ENCODE measurements at places on chromosomes 7 and 10.

DNA sequence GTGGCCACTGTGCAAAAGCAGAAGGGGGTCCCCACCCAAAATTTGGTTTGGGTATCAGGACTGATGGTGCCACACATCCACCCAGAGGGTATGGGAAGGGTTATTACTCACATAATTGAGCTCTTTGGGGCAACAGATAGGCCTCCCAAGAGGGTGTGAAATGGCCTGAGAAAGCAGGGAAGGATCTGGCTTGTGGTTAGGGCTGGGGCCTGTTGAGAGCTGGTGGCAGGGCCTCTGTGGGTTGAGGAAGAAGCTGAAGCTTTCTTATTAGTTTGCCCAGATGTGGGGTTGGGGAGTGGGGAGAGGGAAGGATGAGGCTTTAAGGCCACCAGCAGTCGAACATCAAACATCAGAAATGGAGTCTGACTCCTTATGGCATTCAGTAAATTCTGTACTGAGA is 18.3 kb upstream of the MKI67 start:
- no peak for DNase-seq

- DNase-seq: no peak
Observed at GRCh38 chr7:98399890-98400541, 874 bp downstream of the BAIAP2L1 start.

- no peak for DNase-seq
Observed at GRCh38 chr10:13238271-13239077, 4.3 kb upstream of the UCMA start.

DNA sequence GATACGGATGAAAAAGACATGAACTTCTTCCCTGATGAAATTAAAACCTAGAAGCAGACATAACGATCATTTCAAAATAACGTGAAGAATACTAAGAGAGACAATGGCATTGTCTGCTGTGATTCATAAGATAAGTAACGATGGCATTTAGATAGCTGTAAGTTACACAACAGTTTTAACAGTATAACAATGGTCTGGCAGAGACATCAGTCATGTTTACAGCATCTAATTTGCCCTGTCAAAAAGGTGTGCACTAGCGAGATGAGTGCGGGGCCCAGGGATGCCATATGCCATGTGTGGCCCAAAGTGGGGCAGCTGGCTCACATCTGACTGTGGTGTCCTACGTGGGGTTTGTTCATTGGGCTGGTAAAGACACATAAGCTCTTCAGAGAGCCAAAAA is 55.7 kb upstream of the RHEB start:
- no peak for DNase-seq

DNA sequence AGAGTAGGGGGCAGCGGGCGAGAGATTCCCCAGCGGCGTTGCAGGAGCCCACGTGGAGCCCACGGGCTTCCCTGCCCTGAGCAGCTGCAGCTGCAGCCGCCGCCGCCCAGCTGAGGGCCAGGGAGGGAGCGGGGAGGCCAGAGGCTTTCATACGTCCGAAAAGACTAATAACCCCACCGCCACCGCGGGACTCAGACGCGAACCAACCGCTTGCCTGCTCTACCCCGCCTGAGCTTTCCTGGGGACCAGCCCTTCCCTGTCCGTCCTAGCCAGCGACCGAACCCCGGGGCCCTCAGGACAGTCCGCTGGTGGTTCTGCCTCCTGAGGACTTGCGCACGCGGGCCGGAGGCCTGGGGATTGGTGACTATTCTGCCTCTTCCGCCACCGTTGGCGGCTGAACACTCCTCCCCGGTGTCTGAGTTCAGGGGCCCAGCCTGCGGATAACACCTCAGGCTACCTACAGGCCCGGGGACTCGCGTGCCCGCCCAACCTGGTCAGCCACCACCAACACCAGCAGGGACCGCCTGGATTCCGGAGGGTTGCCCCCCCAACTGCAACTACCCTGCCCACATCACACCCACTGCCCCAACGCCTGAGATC is 18.4 kb downstream of the IFT22 start:
- DNase-seq: no peak

DNA sequence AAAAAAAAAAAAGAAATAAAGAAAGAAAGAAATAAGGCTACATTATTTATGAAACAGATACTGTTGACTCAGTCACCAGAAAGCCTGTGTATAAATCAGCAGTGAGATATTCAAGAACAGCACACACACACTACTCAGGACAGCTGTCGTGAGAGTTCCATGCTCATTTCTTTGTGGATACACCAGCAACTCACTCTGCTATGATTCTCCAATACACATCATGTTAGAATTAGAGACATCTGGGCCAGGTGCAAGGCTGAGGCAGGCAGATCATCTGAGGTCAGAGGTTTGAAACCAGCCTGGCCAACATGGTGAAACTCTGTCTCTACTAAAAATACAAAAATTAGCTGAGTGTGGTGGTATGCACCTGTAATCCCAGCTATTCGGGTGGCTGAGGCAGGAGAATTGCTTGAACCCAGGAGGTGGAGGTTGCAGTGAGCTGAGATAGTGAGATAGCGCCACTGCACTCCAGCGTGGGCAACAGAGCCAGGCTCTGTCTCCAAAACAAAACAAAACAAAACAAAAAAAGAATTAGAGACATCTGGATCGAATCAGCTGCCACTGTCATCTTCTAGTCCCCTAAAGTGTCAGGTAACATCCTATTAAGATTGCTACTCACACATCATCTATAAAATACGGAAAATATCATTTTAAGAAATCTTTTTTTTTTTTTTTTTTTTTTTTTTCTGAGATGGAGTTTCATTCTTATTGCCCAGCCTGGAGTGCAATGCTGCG is 11.2 kb upstream of the NUPR2 start:
- DNase-seq: no peak

DNA sequence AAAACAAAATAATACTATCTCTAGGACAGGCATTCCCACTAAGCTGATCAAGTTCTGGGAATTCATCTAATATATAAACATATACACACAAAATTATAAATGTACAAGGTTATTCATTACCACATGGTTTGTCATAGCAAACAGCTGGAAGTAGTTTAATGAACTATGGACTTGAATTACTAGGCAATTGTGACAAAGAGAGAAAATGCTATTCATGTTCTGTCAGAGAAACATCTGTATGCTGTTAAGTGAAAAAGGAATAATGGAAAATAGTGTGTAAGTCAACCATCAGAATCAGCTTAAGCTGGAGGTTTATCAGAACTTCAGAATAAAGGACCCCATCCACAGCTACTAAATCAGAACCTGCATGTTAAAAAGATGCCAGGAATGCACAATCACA is 2.8 kb downstream of the ZNF248 start:
- DNase-seq: no peak

DNA sequence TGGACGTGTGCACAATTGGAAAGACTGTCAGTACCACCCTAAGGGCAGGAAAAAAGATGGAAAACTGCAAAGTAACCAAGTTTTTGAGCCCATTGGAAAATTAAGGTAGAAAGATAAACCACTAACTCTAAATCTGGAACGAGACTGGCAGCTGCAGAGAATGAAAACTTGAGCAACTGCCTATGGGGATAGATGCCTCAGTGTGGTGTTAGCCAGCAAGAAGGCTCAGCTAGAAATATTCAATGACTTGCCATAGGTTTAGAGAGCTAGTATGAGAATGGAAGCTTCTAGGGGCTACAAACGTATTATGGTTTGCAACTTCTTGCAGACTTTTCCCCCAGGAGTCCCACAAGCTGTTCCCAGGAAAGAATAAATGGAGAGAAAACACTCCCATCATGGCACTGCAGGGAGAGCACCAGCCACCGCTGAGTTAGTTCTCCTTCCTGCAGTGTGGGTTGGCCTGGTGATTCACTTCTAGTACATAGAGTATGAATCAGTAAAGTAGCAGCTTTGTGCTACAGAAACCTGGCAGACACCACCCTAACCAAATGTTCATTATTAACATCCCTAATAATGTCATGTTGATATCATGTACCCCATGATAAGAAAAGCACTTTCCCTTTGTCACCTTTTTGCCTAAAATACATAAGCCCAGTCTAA is 372.4 kb upstream of the VWC2 start:
- DNase-seq: no peak

GRCh38 chr10:194281-194680 is 59.0 kb downstream of the ZMYND11 start:
- no peak for DNase-seq

- no peak for DNase-seq
Observed at GRCh38 chr7:111083413-111083812, 7.5 kb upstream of the LRRN3 start.

- no peak for DNase-seq
Observed at GRCh38 chr7:44374007-44374763, 48.8 kb upstream of the CAMK2B start.

GRCh38 chr7:70456719-70457118 is 675.2 kb upstream of the GALNT17 start:
- no peak for DNase-seq

DNA sequence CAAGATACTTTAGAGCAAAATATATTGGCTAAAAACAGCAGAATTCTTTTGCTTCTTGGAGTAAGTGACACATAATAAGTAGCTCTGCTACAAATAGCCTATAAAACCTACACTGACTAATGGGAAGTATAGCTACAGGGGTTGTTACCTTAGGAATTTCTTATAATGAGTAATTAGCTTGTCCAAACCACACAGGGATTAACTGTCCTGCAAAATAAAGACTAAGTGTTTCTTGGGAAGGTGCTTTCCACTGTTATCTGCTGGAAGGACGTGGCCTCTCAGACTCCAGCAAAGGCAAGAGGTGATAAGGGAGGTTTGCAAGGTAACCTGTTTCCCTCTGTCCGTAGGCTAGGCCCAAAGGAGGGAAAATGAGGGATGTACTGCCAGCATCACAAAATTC is 302.4 kb downstream of the DOCK4 start:
- no peak for DNase-seq

DNA sequence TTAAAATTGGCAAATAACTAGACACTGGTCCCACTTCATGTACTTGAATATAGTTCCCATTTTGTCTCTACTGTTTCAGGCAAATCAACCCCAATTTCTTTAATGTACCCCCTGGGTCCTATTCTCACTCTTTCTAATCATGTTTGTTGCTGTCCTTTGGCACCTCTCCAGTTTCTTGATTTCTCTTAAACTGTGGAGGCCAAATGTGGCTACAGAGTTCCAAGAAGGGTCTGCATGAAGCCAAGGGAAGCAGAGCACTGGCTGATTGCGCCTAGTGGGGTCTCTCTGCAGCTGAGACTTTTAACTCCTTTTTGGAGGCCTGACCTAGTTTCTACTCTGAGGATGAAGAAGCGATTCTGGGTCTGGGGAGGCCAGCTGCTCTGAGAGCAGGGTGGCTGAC is 6.7 kb upstream of the ADAM12 start:
- no peak for DNase-seq

- no peak for DNase-seq
Observed at GRCh38 chr10:17675638-17676037, 31.7 kb downstream of the STAM start.

GRCh38 chr10:3393958-3394357 is 221.4 kb upstream of the PITRM1 start:
- DNase-seq: no peak

DNA sequence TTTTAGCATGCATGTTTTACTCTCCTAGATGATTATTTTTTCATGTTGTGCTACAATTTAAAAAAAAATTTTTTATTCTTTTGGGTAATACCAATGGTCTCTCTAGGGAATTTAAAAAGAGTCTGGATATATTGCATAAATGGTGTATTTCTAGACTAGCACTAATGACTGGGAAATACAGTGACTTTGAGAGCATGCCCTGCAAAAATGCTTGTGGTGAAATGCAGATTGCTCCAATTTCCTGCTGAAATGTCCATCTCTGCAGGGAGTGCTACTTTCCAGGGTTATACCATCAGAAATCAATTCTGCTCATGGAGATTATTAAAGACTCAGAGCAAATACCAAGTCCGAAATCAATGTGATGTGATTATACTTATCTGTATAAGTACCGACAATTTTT is 186.1 kb downstream of the PRKG1 start:
- no peak for DNase-seq

DNA sequence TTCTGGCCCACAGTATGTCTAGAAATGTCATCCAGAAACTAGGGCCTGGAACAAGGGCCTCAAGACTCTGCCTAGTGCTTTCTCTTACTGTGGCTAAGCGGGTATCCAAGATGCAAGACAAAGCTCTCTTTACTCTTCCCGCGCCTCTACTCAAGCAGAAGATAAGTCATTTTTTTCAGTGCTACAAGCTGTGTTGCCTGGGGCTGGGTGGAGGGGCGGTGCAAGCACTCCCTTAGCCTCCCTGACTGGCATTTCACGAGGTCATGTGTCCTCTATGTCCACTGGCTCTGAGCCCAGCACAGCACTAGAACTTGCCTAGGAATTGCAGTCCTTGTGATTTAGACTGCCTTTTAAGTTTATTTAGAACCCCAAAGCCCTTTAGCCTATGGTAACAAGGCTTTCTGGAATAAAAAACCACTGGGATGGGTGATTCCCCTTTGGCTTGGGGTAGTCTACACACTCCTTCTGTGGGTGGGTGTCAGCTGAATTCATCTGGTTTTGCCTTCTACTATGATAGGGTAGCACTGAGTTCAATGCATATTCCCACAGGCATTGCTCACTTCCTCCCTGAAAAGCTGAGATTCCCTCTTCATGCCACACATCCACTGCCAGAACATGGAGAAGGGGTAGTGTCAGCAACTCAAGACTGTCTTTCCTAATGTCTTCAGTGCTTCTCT is 371.8 kb upstream of the KCND2 start:
- DNase-seq: no peak

- DNase-seq: no peak
Observed at GRCh38 chr7:101562531-101563197, 66.4 kb downstream of the MYL10 start.

- DNase-seq: no peak
Observed at GRCh38 chr10:89952325-89952724, 250.9 kb downstream of the KIF20B start.

GRCh38 chr10:75018251-75018650 is 93.2 kb upstream of the SAMD8 start:
- DNase-seq: no peak

- DNase-seq: no peak
Observed at GRCh38 chr10:95422233-95422632, 131.4 kb upstream of the PDLIM1 start.

- no peak for DNase-seq
Observed at GRCh38 chr10:22736134-22736533, 21.8 kb upstream of the PIP4K2A start.

Measured in renal cortex interstitium (tissue), 15 donors.